Activated naive CD4-positive, alpha-beta T cell treated with anti-CD3 and anti-CD28 coated beads for 36 hours (primary cell): ENCODE measurements at places on chromosomes 2 and 18.

DNA sequence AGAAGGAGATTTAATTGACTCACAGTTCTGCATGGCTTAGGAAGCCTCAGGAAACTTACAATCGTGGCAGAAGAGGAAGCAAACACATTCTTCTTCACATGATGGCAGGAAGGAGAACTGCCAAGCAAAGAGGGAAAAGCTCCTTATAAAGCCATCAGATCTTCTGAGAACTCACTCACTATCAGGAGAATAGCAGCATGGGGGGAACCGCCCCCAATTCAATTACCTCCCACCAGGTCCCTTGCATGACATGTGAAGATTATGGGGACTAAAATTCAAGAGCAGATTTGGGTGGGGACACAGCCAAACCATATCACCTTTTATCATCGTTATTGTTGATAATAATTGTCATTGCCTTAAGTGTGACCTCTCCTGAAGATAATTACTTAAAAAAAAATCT lies 197.9 kb upstream of the SLC14A2 start:
- no peak for DNase-seq

DNA sequence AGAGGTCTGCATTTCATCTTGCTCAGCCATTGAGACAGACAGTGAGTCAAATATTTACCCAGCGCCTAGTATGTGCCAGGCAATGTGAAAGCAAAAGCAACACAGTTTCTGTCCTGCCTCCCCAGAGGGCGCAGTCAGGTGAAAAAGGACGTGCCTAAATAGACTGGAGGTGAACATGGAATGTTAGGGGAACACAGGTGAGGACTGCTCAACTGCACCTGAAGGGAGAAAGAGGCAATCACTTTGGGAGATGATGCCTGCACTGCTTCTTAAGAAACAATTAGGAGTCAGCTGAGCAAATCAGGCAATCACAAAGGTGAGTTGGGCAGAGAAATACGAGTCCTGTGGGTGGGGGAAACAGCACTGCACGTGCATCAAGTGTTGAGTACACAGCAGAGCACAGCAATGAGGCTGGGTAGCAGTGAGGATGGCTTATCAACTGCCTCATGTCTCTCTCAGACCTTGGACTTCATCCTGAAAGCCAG lies 218.3 kb upstream of the SMAD7 start:
- DNase-seq, result peak; percentile 33

- DNase-seq, result no peak
These were observed 50.9 kb upstream of the BIN1 start for GRCh38 chr2:127157651-127158485.

- DNase-seq, result peak; percentile 35
These were observed 60.4 kb downstream of the WDSUB1 start for GRCh38 chr2:159226059-159226461.

- no peak for DNase-seq
These were observed 207.2 kb upstream of the SETBP1 start for GRCh38 chr18:44473394-44474066.

GRCh38 chr2:172248785-172249187 lies 146.1 kb upstream of the DLX2 start:
- DNase-seq, result no peak

- peak; percentile 46 for DNase-seq
These were observed 1.3 kb downstream of the EML6 start for GRCh38 chr2:54724560-54725342.

DNA sequence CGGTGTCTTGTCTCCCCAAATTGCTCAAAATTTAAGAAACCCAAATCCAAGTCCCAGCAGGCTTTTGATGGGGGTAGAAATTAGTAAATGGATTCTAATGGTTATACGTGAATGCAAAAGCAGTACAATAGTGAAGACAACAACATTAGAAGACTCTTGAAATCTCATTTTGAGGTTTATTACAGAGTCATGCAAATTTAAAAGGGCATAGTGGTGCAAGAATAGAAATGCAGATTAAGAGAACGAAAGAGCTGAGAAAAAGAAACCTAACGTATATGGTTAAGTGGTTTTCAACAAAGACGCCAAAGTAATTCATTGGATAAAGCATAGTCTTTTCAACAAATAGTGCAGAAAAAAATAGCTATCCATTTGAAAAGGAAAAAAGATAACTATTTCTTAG lies 33.2 kb upstream of the CXXC1 start:
- no peak for DNase-seq

- no peak for DNase-seq
These were observed 796.6 kb downstream of the ERBB4 start for GRCh38 chr2:211741966-211742365.

GRCh38 chr18:35776473-35776872 lies 194.9 kb downstream of the GALNT1 start:
- no peak for DNase-seq

GRCh38 chr2:116716444-116716843 lies 1098.0 kb upstream of the DDX18 start:
- DNase-seq, result no peak

- DNase-seq, result no peak
These were observed 65.8 kb upstream of the ZNF804A start for GRCh38 chr2:184532551-184532950.

GRCh38 chr18:13281406-13281805 lies 62.8 kb downstream of the LDLRAD4 start:
- no peak for DNase-seq

DNA sequence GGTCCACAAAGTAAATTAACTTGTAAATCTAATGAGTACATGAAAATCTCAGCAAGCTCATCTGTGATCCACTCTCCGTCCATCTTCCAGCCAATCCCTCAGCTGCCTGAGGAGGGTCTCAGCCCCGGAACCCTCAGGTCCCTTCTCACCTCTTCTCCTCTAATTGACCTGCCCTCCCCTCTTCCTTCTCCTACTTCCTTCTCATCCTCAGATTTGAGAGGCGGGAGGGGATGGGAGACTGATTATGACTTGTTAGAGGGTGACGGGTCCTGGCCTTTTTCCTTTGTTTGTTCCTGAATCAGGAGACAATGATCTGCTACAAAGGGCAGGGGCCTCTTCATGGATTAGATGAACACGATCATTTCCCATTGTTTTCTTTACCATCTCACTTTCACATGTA lies 80.1 kb downstream of the CYBRD1 start:
- DNase-seq, result no peak

DNA sequence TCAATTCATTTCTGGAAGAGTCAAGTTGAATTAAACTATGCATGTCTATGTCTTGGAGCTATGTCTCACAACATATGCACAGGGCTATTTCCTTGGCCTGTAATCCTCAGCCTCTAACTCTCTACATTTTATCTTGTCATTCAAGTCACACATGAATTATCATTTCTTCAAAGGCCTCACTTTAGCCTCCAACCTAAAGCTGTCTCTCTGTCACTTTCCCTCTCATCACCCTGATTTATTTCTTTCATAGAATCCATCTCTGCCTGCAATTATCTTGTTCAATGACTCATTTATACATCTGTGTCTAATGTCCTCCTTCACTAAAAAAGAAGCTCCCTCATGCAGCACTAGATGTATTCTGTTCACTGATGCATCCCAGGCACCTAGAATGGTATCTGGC lies 614.2 kb upstream of the REG3G start:
- no peak for DNase-seq

DNA sequence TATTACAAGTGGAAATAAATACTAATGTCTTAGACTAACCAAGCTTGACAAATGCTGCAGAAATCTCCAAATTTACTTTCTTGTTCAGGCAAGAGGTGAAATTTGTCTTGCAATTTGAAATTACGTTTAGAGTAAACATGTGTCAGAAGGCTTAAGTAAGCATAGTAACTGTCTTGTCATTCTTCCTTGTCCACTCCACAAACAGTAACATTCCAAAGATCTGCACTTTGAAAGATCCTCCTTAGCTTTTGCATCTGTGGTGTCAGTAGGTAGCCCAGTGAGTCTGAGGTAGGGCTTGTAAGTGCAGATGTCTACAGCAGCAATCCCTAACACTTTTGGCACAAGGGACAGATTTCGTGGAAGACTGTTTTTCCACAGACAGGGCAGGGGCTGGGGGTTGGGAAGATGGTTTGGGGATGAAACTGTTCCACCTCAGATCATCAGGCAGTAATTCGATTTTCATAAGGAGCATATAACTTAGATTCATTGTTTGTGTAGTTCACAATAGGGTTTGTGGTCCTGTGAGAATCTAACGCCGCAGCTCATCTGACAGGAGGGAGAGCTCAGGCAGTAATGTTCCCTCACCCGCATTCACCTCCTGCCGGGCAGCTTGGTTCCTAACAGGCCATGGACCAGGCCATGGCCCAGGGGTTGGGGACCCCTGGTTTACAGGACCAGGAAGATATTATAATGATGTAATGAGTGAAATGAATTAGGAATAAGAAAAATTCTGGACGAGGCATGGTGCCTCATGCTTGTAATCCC lies 18.6 kb downstream of the RASGRP3 start:
- DNase-seq, result no peak

GRCh38 chr2:72112401-72112800 lies 35.3 kb downstream of the CYP26B1 start:
- no peak for DNase-seq

GRCh38 chr18:31645411-31645810 lies 39.0 kb downstream of the B4GALT6 start:
- no peak for DNase-seq

- no peak for DNase-seq
These were observed 160.5 kb downstream of the GALNT13 start for GRCh38 chr2:154032220-154032619.

DNA sequence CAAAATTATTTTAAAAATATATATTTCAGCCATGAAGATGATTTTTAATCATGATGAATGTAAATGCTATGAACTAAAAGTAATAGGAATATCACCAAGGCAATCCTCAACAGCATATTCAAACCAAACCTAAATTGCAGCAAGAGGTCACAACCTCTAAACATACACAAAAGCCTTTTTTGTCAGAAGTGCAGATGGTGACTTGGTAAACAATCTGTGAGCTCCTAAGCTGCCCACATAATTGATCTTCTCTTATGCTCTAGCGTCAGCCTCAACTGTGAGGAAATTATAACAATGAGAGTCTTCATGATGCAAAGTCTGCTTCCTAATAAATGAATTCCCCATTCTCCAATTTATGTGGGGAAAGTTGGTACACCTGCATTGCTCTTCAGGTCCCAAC lies 113.2 kb downstream of the TSN start:
- DNase-seq, result no peak

DNA sequence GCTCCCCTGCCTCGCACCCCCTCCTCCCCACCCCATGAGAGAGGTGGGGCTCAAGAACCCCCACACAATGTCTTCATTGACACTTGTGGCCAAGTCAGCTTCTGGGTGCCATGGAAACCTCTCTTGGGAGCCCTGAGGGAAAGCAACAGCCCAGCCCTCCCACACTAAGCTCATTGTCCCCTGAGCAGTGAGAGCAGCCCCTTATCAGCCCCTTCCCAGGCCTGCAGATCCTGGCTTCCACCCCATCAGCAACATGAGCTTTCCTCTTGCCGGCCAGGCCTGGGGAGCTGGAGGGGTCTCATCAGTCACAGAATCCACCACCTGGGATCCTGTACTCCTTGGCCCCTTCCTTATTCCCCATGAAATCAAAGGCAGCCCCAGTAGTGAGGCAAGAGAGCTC lies 107.8 kb upstream of the ST3GAL5 start:
- DNase-seq, result no peak

GRCh38 chr2:98580656-98581284 lies 27.5 kb downstream of the COA5 start:
- DNase-seq, result no peak

DNA sequence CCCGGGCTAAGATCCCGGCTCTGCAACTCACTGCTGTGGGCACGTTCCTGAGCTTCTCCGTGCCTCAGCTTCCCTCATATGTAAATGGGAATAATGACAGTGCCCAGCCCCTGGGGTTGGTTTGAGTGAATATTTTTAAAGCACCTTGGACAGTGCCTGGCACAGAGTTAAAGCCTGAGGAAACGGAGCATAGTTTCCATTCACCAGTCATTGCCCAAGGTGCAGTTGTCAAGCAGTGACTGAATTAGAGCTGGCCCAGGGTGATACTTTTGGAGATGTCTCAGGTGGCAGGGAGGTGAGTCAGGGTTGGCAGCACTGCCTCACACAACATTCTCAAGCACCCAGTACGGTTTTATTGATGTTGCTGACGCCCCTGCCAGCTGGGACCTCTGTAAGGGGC lies 12.2 kb downstream of the TMEM177 start:
- DNase-seq, result no peak

GRCh38 chr2:134119117-134119712 lies 134.7 kb upstream of the MGAT5 start:
- no peak for DNase-seq

DNA sequence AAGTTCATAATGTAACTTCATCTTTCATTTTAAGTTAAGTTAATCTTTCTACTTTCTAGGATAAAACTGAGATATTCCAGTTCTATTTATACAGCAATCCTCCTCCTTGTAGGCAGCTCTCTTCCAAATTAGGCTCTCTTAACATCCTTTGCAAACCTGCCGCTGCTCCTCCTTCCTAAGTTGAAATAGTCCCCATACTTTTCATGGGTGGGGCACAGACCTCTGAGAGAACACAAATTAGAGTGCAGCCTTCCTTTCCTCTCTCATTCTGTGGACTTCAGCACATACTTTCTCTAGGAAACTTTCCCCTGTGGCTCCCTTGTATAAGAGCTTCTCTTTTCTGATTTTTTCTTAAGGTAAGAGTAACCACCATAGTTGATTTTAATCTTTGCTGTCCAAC lies 28.3 kb downstream of the TWSG1 start:
- DNase-seq, result no peak

- DNase-seq, result peak; percentile 66
These were observed 50.4 kb downstream of the PLEKHA3 start for GRCh38 chr2:178530625-178531142.

GRCh38 chr18:80247393-80247841 lies at the start of gene PARD6G:
Gene PARD6G, minus strand, starts transcription at chr18:80247514. Its CDS starts 166 bp downstream, at chr18:80247348.
- peak; percentile 53 for DNase-seq
